Islet precursor cell (in vitro differentiated cells): ENCODE measurements at places on chromosomes 1 and 21.
A peak's percentile ranks its signal among the peaks of the same experiment; 100 is the strongest.

DNA sequence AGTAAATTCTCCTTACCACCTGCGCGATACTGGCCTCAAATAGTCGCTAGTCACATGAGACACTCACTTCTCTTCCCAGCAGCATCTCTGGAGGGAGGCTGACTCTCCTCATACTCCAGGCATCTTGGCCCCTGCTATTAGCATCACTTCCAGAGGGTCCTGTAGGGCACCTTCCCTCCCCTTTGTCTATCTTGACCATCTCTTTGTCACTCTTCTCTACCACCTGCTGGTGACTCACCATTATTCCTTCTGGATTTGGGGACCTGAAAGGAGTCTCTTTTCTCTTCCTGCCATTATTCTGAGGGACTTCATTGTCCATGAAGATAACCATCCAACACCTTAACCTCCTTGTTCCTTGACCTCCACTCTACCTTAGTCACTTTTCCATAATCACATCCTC is 31.7 kb upstream of the GPR37L1 start:
- no peak for DNase-seq

- DNase-seq = no peak
Observed at GRCh38 chr1:195828325-195828724, 779.9 kb downstream of the KCNT2 start.

GRCh38 chr1:25971066-25971810 is 26.6 kb downstream of the PAFAH2 start:
- no peak for DNase-seq

GRCh38 chr1:94989911-94990473 is 63.1 kb upstream of the CNN3 start:
- DNase-seq = no peak

DNA sequence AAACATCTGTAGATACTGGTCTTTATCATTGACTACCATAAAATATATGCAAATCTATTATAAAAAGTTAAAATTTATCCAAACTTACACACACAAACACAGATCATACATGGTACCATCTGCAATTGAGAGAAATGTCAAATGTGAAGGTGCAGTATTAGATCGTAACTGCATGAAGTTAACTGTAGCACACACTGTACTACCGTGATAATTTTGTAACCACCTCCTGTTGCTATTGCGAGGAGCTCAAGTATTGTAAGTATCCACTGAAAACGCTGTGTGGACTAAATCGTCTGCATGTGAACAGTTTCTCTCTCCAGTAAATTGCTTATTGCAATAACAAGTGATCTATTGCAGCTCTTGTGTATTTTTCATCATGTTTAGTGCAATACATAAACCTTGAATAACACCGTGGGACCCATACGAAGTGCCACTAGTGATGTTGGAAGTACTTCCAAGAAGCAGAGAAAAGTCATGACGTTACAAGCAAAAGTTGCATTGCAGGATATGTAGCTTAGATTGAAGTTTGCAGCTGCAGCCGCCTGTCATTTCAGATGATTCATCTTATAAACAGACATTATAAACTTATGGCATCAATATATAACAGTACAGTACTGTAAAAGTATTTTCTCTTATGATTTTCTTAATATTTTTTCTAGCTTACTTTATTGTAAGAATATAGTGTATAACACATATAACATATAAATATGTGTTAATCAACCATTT is 172.9 kb downstream of the SDCCAG8 start:
- no peak for DNase-seq

DNA sequence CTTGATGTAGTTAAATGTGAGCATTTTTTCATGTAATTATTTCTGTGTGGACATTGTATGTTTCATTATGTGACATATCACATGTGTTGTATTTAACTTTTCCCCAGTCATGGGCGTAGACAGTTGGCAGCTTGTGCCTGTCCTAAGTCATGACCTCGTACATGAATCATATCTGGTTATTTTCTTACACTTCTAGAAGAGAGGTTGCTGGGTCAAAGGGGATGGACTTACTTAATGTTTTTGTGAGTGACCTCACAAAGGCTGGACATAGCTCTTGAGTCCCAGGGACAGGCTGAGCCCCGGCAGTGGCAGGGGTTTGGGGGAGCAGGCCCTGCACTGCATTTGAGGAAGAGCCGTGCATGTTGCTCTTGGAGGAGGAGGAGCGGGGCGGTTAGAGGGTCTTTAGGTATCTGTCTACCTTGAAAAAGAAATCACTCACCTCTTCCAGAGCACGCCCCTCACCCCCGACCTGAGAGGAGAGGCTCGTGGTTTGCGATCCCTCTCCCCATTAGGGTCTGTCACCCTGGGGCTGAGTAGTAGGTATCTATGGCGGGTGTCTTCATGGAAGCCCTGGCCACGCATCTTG is 16.4 kb downstream of the IFNGR2 start:
- no peak for DNase-seq

DNA sequence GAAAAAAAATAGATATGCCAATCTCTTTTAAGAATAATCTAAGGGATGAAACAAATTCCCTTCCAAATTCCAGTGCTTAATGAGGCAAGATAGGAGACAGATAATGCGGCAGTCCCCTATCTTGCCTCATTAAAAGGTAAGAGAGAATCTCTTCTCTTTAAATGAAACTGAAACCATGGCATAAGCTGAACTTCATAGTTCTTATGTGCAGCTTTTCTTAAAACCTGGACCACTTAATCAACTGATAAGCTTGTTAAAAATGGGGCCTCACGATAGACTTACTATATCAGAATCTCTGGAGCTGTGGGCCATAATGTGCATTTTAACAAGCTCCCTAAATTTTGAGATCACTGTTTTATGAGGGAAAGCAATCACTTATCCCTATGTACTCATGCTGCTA is 79.2 kb downstream of the NIBAN1 start:
- DNase-seq = no peak

DNA sequence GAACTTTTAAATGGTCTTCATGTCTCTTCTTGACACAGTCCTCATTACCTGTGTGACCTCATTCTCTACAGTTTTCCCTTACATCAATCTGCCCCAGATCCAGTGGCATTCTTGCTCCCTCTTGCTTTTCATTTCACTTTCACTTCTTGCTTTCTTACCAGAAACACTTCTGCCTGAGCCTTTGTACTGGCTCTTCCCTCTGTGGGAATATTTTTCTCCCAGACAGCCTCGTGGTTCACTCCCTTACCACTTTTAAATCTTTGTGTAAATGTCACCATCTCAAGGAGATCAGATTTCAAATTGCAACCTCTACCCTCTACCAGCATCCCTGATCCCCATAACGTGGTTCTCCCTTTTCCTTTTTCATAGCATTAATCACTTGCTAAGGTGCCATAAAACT is 73.2 kb downstream of the DISC1 start:
- DNase-seq = no peak

GRCh38 chr1:217026531-217026930 is 303.3 kb upstream of the ESRRG start:
- DNase-seq = no peak

- DNase-seq = no peak
Observed at GRCh38 chr1:83769594-83770318, 229.2 kb downstream of the TTLL7 start.

DNA sequence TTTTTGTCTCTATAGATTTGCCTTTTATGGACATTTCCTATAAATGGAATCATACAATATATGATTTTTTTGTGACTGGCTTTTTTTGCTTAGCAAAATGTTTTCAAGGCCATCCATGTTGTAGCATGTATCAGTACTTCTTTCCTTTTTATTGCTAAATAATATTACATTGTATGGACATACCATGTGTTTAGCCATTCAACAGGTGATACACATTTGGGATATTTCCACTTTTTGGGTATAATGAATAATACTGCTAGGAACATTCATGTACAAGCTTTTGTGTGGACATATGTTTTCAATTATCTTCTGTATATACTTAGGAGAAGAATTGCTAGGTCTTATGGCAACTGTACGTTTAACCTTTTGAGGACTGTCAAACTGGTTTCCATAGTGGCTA is 47.4 kb downstream of the RIMS3 start:
- no peak for DNase-seq

DNA sequence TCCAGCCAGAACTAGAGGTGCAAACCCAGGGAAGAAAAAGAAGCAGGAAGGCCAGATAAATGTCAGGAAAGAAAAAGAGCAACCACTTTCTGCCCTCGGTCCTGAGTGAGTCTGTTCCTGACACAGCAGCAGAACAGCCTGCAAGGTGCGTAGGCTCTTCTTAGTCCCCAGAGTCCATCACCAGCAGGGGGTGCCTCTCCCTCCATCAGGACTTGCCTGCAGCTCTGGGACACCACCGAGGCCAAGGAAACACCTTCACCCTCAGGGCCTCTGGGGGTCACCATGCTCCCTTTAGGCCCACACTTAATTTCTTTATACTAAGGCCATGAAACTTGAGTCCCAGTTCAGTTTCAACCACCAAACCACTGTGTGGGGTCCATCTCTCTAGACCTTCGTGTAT is 43.7 kb upstream of the NFASC start:
- DNase-seq = peak; percentile 85

DNA sequence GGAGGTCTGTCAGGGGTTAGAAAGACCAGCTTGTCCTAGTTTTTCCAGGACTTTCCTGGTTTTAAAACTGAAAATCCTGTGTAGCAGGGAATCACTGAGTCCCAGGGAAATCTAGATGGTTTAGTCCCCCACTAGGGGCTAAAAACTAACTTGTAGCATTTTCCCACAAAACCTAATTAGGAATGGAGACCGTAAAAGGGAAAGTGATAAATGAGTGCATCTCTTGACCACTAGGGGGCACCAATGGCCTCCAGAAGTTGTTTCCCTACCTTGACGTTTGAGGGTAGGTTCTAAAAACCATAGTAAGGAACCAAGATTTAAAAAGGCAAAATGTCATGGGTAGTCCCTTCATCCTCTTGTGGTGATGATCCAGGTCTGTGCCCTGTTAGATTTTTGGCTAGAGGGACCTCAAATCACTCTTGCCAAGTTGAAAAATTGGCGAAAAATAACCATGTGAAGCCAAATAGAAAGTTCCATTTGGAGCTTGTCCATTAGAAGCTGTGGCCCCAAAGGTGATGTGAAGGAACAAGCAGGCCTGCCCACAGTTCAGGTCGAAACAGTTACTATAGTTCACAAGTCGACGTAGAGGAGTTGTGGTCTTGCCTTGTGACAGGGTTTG is 24.5 kb downstream of the CLIC6 start:
- DNase-seq = no peak

- no peak for DNase-seq
Observed at GRCh38 chr1:238832106-238832505, 554.3 kb upstream of the CHRM3 start.

DNA sequence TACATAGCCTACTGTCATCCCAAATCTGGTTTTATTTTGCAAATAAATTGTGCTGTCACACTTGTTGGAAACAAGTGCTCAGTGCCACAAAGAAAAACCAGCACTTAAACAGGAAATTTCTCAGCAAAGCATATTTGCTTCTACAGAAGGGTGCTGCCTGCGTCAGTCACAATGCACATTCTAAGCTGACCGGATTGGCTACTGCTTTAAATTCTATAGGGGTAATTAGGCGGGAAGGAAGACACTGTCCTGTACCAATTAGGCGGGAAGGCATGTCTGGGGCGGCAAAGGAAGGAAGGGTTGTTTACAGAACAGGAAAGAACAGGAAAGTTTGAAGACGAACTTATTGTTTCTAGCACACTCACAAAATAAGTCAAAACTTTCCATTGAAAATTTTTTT is 2.8 kb downstream of the IFI16 start:
- DNase-seq = no peak

- DNase-seq = no peak
Observed at GRCh38 chr21:17118638-17119384, 394.0 kb upstream of the CXADR start.
